Effector CD8-positive, alpha-beta T cell (primary cell): ENCODE measurements at places on chromosomes 4 and X.

DNA sequence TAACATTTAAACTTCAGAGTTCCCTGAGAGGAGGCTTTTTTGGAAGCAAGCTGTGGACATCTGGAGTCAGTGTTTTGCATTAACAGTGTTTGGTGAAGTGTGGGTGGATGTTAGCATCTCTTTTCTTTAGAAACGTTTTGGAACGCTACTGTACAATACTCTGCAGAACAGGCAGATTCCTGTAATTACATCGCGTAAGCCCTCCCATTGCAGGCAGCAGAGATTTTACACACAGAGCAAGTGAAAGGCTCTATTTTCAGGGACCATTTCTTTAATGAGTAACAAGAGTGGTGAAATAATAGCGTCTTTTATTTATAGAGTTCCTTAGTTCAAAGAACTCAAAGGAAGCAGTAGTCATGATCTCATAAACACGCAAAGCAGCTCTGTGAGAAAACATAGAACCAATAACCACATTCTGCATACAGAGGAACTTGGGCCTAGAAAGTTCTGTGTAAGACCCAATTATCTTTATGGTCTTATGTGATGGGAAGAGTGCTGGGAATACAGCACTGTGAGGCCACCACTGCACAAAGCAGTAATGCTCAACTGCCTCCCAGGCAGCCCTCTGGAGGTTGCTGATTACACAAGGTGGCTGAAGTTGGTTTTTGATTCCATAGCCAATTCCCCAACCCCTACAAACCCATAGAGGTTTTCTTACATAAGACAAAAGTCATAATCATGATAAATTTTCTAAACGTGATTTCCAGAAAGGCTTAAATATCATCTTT, 298.7 kb upstream of the EPHA5 start:
- no peak for DNase-seq

GRCh38 chr4:15500701-15501100, 31.0 kb downstream of the CC2D2A start:
- no peak for DNase-seq

- DNase-seq, result no peak
Observed at GRCh38 chrX:96540111-96540631, 144.5 kb upstream of the DIAPH2 start.

GRCh38 chr4:173284463-173284862, 49.7 kb downstream of the HMGB2 start:
- DNase-seq, result no peak

- DNase-seq, result no peak
Observed at GRCh38 chrX:118694638-118695037, 32.8 kb upstream of the IL13RA1 start.

DNA sequence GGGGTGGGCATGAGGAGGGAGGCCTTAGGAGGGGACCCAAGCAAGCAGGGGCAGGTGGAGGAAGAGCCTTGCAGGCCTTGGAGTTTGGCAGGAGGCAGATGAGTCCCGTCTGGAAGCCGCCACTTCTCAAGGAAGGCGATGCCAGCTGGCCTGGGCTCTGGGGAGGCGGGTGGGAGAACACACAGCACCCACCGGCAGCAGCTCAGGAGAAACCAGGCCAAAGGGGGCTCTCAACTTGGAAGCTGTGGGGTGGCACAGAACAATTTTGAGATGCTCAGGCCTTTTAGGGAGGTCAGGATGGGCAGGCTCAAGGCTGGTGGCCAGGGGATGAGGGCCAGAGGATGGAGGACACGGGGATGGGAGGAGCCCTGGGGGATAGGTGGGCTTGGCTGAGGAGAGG, 11.6 kb upstream of the DUSP9 start:
- no peak for DNase-seq

DNA sequence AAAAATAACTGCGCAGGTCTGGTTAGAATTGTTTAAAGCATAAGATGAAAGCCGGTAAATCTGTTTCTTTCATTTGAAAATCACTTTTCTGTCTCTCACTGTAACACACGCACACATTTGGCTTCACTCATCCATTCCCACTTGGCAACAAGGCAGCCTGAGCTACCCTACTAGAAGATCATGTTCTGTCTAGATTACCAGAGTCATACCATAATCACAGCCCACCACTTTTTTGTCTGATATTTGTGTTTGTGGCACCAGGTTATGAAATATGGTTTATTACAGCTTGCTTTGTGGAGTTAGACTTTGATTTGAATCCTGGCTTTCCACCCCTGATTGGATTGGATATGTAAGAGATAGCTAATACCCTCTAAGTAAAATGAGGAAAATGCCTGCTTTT, 2.2 kb downstream of the USO1 start:
- DNase-seq, result no peak

DNA sequence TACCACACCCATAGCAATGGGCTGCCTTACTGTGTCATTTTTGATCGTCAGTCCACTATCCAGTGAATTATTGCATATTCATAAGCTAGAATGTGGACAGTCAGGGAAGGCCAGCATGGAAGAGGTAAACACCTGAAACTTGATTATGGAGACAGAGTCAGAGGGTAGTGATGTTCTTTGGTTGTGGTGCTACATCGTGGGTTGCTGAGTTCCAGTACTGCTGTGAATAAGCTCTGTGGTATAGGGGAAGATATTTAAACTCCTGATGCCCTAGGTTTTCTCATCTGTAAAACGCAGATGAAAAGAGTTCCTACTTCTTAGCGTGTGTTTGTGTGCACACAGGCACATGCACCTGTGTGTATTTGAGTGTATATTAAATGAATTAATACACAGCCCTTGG, 69.9 kb downstream of the CPE start:
- DNase-seq, result no peak

DNA sequence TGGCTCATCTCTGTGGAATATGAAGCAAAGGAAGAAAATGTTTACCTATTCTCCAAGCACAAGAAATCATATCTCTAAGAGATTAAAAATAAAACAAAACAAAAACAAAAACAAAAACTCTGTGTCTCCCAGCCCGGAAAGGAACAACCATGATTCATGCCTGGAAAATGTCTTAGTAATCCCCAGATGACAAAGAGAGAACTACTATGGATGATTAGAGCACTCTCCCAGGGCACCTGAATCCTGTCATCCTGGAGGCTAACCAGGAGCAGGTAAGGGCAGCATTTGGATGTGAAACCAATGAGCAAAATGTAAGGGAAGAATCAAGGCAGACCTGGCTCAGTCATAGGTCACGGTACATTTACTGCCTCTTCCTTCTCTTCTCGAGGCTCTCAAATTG, 1.7 kb upstream of the AKAP4 start:
- DNase-seq, result no peak

DNA sequence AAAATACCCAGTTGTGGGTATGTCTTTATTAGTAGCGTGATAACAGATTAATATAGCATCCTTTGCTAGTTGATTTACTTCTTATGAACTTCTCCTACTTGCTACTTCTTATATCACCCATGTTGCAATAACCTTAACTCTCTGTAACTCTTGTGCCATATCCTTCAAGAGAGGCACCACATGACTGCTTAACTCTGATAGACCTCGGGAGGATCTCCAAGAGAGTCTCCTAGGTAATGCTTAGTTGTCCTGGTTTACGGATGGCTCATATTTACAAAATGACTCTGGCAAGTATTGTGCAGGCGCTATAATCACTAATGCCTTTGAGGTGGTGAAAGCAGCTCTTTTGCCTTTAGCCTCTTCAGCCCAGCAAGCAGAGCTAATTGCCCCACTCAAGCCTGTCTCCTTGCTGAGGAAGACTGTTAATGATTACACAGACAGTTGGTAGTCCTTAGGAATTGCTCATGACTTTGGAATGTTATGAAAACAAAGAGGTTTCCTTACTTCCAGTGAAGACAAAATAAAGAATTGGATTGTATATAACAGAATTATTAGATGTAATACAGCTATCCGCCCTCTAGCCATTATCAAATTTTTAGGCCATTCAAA, 1305.8 kb downstream of the PCDH7 start:
- DNase-seq, result no peak

DNA sequence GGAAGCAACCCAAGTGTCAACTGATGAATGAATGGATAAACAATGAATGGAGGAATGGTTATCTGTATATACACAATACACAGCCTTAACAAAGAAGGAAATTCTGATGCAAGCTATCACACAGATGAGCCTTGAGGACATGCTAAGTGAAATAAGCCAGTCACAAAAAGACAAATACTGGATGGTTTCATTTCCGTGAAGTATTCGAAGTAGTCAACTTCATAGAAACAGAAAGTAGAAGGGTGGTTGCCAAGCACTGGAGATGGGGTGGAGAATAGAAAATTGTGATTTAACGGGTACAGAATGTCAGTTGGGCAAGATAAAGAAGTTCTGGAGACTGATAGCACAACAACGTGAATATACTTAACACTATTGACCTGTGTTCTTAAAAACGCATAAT, 28.2 kb downstream of the CENPU start:
- no peak for DNase-seq

DNA sequence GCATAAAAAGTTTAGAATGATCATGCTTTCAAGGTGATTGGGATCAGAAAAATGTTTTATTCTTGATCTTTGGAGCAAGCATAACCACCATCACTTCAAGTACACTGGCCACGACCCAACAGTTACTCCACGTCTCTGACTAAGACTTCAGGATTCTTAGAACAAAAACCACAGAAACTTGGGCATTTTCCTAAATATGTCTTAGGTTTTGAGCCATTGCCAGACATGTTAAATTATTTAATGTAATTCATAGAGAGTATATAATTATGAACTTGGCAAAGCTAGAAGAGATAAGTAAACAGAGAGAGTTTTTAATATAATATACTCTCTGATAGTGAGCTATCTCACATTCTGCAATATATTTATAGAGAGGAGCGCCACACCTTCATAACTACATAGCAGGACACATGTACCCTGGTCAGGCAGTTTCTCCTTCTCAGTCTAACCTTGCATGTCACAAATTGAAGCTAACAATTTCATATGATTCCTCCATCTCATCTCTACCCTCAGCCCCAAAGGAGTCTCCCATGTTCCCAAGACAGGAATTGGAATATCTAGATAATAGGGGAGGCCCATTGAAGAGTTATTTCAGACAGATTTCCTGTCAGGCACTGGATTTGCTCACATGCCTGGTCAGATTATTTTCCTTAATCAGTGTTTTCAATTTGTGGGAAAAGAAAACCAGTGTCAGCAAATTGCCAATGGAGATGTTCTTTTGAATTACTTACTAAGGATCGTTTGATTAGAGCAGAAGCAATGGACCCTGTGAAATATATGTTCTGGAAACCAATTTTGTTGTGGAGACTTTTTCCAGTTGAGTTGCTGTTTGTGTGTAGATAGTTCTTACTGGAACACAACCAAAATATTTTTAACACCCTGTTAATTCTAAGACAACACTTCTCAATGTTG, 61.7 kb upstream of the GUCY1A1 start:
- DNase-seq, result no peak

GRCh38 chr4:140743194-140743931, 12.8 kb downstream of the TBC1D9 start:
- DNase-seq, result no peak

DNA sequence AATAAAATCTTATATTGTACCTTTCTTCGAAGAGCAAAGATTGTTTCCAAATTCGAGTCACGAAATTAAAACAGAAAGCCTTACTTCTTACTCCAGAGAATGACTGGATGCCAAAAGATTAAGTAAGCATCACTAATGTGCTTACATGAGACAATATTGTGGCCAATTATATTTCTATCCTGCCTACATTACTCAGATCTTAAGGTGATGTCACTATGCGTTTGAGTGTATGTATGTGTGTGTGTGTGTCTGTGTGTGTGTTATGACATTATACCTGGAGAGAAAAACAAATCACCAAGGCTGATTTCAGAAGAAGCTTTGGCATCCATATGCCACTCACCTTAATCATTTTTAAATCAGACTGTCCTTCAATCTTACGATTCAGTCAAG, 556.3 kb downstream of the PPARGC1A start:
- DNase-seq, result no peak

DNA sequence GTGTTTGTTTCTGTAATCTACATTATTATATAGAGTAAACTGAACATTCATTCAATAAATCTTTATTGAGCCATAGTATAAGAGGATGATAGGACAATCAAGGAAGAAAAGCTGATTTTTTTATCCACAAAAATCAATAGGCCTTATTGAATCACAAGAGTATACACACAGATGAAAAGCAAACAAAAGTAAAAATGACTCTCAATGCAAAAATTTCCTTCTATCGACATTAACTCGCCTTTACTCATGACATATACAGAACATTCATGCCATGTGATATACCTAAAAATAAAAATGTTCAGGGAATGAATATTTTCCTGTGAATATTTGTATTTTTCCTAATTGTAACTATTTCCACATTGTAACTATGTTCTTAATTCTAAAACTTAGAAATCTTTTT, 161.2 kb downstream of the LRBA start:
- DNase-seq, result no peak

GRCh38 chr4:90220459-90220858, 93.3 kb downstream of the CCSER1 start:
- no peak for DNase-seq

DNA sequence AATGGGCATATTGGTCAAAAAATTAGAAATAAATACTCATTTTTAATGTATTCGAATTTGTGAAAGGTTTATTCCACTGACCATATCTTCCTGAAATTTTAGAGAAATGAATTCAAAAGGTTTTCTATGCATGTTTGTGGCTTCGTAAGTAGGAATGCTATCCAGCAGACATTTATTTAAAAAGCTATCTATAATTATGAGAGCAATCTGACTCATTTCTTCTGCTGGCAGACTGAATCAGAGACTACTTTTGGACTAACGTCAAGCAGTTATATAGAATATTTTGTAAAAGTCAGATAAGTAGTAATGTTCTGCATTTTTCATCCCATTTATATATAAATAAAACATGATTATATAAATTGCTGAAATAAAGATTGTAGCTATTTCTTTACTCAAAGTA, 125.0 kb downstream of the SPCS3 start:
- no peak for DNase-seq
